ENCODE measurements at places on chromosomes 3 and 15. TPM values are rescaled to one million over a fixed set of nuclear protein-coding genes. Genes with fewer than 3 reads are reported as not detected.

GRCh38 chr3:67386451-67386850 is 268.0 kb downstream of the SUCLG2 start:
- DNase-seq = no peak

Gene NR2E3
- total RNA-seq = 0.38 TPM

DNA sequence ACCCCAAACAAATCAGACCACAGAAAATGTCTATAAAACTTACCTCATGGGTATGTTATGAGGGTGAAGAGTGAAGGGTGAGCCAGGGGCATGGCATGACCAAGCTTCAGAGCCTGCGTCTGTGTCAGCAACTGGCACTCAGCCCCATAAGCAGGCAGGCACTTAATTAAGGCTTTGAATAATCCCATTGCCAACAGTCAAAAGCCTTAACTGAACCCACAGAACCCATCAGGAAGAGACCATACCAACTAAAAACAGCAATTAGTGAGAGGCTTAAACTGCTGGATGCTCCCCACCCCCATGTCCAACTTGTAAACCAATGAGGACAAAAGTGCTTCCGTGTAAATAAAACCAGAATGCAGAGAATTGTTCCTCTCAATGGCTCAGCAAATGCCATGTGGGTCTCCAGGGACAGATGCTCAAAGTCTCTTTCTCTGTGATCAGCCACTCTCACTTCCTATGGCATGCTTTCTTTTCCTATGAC is 126.0 kb downstream of the MYLK start:
- no peak for DNase-seq

DNA sequence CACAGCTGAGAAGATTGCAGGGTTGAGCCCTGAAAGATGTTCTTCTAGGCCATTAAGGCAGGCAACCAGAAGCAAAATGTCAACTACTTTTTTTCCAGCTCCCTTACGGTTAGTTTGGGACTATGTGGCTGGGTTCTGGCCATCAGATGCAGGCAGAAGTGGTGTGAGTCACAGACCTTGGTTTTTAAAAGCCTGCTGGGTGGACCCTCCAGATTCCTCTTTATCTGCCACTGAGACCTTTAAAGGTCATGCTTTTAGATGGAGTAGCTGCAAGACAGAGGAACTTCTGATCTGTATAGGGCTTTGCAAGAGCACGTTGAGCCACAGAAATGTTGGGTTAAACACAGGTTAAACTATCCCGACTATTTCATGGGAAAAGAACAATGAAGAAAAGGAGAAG is 102.9 kb downstream of the CHST2 start:
- DNase-seq = no peak

Gene DNASE1L3
- not detected for total RNA-seq

Gene ZCWPW2
- 0.71 TPM for total RNA-seq

DNA sequence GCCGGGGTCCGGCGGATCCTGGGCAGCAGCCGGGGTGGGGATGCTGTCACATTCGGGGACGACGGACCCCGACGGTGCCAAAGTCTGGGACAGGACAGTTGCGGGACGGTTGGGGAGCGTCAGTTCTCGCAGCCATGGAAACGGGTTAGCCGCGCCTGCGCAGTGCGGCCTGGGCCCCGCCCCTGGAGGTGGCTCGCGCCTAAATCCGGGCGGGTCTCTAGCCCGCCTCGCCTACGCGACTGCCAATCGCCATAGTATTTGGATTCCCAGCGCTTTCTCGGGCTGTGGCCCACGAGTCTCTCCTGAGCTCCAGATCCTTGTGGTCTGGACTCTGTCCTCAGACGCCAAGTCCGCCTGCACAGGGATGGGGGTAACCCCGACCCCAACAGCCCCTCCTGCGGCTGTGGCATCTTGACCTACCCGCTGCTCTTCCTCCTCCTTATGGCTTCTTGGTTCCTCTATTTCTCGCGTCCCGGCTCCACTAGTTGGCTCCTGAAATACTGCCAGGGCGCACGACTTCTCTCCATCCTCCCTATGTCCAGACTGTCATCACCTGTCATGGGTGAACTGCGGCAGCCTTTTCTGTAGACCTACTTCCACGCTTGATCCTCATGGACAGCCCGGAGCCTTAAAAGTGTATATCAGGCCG is at the start of gene ZMYND10:
ZMYND10 (minus strand) TSS at position 147 of the 649 bp plus-strand sequence. CDS start 153 bp downstream, outside the sequence.
- DNase-seq = no peak

DNA sequence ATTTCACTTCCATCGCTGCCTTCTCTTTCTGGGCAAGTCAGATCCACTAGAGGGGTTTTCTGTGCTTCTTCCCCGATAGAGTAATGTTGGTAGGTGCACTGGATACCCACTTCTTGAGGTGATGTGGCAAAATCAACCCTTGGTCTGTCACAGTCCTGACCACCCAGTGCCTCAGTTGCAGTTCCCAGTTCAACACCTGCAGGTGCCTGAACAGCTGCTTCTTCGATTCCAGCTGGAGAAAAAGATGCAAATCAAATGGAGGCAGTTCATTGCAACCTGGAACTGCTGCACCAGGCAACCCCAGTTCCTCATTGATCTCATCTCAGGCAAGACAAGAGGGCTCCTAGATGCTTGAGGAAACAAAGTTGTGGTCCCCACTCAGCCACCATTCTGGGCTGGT is 186.6 kb downstream of the UBE2E2 start:
- no peak for DNase-seq

Gene SEMA4B
- total RNA-seq = 28.0 TPM

DNA sequence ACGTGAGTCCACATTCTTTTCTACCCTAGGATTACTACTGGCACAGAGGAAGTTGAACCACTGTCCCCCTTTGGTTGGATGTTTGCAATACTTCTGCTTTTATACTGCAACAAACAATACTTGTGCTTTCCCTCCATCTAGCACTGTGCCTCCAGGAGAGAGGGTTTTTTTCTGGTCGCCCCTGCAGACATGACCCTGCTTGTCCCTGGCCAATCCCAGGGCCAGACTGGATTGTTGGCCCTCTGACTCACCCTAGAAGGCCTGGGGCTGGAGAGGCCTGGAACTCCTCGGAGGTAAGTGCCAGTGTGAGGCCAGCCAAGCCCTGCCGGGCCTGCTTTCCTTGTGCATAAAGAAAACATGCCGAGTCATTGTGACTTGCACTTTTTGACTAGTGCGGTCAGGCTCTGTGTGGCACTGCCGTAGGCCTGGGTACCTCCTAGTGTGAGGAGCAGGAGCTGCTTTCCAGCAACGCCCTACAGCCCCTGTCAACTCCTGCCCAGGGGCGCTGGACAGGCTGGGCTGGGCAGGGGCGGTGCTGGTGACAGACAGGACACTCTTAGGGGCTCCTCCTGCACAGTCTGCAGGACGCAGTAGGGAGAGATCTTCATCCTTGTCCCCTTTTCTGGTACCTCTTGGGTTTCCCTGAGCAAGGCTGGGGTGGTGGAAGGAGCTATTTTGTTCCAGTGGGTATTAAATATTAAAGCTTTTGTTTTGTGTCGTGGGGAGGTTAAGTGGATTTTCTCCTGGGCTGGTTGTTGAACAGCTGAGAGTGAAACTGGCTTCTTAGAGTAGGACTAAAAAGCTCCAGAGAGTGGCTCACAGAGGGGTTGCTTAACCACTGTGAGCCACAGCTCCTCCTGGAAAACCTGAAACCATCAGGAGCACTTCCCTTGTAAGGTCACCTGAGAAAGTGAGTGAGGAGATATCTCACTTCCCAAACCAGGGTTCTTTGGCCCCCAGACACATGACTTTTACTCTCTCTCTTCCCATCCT is 14.4 kb upstream of the TKT start:
- DNase-seq = peak; percentile 78

GRCh38 chr3:132872711-132873110 is 150.5 kb upstream of the NPHP3 start:
- no peak for DNase-seq

DNA sequence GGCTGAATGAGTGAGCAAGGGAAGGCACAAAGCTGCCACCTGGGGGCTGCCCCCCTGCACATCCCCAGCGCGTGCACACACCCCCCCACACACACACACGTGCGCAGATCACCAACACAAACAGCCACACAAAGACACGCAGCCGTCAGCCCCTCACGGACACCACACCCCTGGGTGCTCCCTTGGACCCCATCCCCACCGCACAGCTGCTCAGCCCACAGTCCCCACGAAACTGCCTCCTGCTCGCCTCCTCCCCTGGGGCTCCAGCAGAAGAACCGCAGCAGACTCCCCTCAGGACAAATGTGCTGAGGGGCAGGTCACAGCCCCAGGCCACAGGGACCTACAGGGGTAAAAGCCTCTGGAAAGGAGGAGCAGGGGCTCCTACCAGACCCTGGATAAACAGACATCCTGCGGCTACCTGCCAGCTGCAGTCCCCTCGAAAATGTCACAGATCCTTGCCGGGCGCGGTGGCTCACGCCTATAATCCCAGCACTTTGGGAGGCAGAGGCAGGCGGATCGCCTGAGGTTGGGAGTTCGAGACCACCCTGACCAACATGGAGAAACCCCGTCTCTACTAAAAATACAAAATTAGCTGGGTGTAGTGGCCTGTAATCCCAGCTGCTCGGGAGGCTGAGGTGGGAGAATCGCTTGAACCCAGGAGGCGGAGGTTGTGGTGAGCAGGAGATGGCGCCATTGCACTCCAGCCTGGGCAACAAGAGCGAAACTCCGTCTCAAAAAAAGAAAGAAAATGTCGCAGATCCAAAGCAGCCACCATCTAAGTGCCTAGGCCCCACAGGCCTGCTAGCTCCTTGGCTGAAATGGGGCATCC is 6.5 kb downstream of the TWF2 start:
- DNase-seq = no peak

Gene REC114
- total RNA-seq = not detected

- DNase-seq = no peak
These were observed 492 bp upstream of the FAM43A start for GRCh38 chr3:194685065-194685717.

- DNase-seq = no peak
These were observed 1142.9 kb downstream of the SI start for GRCh38 chr3:163935411-163935810.

Gene COL6A5
- total RNA-seq = 0.14 TPM

DNA sequence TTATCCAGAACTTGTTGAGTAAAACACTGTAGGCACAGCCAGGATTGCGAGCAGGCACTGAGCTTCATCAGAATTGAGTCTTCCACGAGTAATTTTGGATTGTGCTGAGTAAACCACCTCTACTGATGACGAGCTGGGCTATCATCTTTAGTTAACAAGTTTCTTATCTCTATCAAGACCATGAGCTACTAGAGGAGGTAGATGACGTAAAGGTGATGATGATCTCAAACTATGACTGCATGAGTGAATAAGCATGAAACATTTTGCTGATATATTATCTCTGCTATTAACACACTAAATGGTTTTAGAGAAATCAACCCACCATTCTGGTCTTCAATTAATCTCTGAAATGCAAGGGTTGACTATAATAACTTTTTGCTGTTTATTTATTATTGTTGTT is 506.0 kb downstream of the GBE1 start:
- DNase-seq = no peak

DNA sequence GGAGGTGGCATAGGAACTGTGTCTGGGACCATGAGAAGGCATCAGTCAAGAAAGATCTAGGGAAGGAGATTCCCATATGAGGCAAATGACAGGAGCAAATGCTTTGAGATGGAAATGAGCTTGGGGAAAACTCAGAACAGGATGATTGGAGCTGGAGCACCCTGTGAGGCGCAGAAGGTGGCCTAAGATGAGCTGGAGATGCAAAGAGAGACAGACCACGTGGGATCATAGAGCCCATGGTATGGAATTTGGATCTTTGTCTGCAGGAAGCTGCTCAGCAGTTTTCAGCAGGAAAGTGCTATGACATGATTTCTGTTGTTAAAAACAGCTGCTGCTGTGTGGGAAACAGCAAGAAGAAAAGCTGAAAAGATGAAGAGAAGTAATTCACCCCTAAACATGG is 310.6 kb downstream of the MAGI1 start:
- DNase-seq = no peak

GRCh38 chr3:57822686-57823085 is 66.6 kb downstream of the SLMAP start:
- no peak for DNase-seq

Gene MAP6D1
- 3.2 TPM for total RNA-seq

- no peak for DNase-seq
These were observed 27.8 kb downstream of the SPTSSB start for GRCh38 chr3:161343540-161343939.

Gene SAMD7
- not detected for total RNA-seq

Gene TM4SF1
- 39.4 TPM for total RNA-seq

Gene SQOR
- total RNA-seq = 6.7 TPM

DNA sequence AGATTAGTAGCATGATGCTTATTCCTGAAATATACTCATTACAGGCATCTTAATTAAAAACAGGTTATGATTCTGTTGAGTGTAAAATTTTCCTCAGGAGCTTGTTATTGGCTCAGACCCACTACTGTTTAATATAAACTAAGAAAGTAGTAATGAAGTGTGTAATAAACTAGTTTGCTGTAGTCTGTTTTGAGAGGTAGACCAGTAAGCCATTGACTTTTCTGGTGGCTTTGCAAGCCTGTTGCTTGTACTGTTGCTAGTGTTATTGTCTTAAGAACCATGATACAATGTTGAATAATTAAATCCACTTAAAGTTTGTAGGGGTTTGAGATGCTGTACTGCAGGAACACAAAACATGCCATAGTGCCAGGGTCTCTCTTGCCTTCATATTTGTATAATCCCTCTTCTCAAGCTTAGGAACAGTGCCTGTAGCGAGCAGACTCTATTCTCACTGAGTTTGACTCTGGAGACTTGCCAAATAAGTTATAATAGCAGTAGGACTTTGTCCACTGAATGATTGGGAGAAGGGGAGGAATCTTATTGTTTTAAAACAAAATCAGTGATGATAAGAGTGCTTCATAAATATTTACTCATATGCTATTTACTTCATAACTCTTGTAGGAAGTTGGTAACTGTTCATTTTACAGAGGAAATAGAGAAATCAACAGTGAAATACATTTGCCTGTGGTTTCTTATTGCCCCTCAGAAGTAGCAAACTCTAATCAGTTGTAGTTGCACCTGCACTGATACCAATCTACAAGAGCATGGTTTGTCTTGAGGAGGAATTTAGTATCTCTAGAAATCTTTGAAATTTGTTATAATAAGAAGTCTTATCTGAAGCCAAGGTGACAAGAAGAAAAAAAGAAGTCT is 13.4 kb downstream of the TCF12 start:
- DNase-seq = no peak

DNA sequence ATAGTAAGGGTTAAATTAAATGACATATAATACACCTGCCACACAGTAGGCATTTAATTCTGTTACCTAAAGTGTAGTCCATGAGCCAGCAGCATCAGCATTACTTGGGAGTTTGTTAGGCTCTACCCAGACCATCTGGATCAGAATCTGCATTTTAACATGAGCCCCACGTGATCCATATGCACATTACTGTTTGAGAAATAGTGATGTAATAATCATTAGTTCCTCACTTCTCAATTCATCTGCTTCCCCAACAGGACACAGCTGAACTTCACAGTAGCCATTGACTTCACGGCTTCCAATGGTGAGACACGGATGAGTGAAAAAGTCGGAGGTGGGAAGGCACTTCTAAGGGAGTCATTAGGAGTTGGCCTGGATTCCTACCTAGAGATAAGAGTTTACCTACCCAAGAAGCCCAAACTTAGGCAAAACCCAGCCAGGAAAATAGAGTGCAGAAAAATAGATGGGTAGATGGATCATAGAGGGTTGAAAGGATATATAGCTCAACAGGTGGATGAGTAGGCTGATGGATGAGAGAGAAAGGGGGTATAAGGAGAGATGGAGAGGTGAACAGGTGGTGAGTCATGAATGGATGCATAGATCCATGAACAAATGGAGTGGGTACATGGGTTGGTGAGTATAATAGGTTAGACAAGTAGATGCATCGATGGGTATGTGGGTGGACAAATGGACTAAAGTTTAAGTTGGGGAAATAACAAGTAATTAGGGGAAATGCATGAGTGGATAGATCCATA is 13.3 kb downstream of the CPNE9 start:
- DNase-seq = no peak
